GF-D8 (cell line): ENCODE measurements at places on chromosomes 6 and 20.
A peak's percentile ranks its signal among the peaks of the same experiment; 100 is the strongest.

GRCh38 chr6:161198783-161199460 lies 74.9 kb downstream of the AGPAT4 start:
- no peak for DNase-seq

DNA sequence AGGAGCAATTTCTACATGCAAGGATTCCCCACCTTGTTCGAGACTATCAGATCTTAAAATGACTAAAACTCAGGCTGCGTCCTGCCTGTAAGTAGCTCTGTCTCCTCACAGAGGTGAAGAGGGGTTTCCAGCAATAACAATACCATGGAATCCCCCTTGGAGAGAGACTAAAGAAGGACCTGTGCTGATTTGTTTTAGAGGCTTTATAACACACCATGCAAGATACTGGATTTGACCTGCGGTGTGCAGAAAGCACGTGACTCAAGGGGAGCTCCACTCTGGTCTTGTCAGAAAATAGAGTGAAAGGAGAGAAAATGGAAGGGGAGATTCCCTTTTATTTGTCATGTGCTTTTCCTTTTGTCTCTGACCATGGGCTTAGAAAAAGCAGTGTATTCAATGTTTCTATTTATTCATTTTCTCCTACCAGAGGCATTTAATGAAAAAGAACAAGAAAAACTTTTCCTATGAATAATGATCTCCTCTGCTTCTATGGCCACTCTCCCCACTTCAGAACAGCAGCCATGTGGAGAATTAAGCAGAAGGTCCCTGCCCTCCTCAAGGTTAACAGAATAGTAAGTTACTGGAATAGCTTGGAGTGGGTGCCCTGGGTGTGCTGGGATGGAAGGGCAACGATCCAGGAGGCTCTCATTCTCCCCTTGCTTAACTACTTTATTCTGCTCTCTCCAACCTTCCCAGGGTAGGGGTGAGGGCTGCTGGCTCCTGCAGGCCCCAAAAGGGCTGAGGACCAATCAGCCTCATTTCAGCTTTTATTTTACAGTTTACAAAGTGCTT lies 19.2 kb upstream of the MRPS10 start:
- DNase-seq = no peak

DNA sequence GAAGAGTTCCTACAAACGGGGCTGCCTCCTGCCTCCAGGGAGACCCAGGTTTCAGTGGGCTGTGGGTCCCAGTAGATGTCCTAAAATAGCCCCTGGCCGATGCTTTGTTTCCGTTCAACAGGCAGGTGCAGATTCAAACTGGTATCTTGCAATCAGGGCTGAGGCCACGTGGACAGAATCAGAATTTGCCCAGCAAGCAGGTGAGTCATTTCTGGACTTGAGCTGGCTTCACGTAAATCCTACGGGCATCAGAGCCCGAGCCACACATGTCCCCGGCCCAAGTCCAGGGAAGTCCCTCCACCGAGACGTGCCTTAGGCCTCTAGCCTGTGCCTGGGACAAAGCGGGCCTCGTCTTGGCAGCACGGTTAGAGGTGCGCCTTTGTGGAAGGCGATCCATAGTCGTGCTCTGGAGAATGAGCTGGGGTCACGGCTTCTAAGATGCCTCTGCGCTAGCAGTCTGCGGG lies 101.6 kb upstream of the FRMD1 start:
- no peak for DNase-seq

GRCh38 chr6:106685833-106686232 lies 56.5 kb downstream of the QRSL1 start:
- no peak for DNase-seq

DNA sequence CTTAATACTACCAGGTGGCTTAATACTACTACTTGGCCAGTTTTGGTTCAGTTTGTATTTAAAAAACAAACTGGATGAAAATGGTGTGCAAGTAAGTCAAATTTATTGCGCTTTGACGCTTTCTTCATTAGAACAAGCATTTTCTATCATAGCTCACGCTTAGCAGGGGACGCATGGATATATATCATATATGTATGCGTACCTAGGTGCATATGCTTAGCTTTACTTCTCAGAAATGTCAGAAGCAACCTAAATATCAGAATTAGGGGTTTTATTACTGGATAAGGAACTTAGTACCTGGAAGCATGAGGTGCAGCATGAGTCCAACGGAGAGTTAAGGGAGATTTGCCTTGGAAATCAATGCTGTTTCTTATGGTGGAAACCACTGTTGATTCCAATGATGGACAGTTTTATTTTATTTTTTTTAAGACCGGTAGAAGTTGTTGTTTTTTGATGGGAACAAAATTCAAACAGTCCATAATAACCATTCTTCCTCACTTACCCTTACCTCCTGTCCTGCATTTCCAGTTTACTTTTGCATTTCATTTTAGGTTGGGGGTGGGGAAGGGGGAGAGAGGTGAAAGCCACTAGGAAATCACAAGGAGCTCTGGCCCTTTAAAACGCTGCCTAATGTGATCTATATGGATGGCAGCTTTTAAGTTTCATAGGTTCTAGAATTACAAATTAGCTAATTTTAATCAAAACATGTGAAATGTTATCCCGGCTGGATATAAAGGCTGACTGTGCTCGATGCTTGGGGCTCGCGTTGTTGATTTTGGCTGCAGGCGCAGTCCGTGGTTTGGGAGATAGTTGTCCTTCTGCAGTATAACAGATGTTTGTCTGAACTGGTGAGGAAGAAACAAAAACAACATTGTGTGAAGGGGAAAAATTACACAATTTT lies 2.1 kb downstream of the SOBP start:
- DNase-seq = no peak

DNA sequence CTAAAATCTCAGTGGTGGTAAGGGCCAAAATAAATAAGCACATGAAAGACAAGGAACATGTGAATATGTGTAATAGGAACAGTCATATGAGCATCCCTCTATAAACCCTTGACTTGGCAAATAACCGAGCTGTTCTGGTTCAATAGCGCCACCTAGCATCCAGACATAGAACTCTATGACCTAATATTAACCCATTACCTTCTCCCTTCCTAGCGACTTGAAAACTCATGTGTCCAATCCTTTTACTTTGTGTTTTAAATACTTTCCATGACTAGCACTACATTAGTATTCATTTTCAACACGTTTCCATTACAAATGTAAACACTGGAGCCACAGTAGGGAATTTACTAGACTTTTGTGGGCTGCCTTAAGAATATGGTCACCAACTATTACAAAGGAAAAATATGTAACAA lies 279.7 kb downstream of the UST start:
- DNase-seq = no peak

DNA sequence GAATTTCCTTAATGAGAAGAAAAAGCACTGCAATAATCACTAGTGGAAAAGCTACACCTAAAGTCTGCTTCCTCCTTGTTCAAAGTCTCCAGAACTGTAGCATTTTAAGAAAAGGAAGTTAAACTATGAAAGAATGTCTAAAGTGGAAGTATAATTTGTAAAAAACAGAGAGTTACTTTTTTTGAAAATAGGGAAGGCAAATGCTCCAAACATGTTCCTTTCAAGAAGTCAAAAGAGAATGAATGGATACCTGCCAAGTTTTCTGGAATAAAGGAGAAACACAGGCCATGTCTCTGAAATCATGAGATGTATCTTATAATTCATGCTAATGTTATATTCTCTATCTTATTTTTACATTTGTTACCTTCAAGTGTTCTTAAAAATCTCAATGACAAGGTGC lies 60.7 kb upstream of the ADGRG6 start:
- DNase-seq = no peak

- no peak for DNase-seq
Observed at GRCh38 chr20:24766826-24767622, 182.0 kb upstream of the CST7 start.

DNA sequence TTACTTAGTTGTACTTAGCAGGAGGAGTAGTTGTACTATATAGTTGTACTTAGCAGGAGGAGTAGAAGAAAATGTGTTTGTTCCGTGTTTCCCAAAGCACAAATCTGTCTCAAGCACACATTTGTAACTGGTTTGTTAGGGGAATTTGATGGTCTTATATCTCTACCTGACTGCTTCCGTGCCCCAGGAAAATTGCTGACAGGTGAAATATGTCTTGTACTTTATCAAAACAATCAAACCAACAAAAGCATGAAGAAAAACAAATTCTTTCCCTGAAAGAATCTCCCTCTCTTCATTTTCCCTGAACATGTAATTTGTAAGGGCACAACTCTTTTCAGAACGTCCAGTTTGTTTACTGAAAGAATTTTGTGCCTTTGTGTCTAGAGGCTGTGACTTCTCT lies 106.6 kb upstream of the RGS17 start:
- no peak for DNase-seq

GRCh38 chr20:40717343-40717865 lies 28.4 kb upstream of the MAFB start:
- DNase-seq = no peak

GRCh38 chr6:2802521-2803060 lies 37.4 kb downstream of the WRNIP1 start:
- no peak for DNase-seq

DNA sequence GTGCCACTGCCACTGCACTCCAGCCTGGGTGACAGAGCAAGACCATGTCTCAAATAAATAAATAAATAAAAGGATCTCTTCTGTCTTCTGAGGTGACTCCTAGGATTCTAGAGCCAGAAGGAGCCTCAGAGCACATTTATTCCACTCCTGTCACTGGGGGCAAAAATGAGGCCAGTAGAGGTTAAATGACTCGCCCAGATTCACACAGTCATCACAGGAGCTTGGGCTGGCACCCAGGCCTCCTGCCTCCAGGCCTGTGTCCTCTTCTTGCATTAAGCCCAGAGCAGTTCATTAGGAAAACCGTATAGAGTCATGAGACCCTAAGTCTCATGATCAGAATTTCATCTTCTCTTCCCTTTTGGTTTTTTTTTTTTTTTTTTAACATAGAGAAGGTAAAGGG lies 243.3 kb downstream of the NRN1 start:
- no peak for DNase-seq

- DNase-seq = no peak
Observed at GRCh38 chr6:83514866-83515466, 2.6 kb downstream of the PRSS35 start.

DNA sequence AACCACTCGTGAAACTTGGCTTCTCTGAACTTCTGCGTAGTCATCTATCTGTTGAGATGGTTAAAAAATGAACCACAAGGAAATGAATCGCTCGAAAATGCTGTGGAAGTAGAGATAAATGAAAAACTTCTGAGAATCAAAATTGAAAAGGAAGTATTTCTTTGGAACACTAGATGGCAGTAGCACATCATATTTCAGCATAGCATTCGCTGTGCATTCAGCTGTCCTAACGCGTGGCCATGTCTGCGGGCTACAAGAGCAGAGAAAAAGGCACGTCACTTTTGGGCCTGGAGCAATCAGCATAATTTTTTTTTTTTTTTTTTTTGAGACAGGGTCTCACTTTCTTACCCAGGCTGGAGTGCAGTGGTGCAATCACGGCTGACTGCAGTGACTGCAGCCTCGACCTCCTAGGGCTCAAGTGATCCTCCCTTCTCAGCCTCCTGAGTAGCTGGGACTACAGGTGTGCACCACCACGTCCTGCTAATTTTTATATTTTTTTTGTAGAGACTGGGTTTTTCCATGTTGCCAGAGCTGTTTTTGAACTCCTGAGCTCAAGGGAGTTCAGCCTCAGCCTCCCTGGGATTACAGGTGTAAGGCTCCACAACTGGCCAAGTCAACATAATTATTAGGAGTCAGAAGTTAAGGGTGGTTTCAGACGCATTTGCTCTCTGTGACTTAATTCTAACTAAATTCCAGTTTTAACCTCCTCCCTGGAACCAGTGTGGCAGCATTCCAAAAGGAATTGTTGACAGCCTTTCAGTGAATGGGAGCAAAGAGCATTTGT lies 8.8 kb upstream of the PERP start:
- peak; percentile 19 for DNase-seq

- no peak for DNase-seq
Observed at GRCh38 chr6:45663251-45664221, 285.8 kb upstream of the SUPT3H start.

DNA sequence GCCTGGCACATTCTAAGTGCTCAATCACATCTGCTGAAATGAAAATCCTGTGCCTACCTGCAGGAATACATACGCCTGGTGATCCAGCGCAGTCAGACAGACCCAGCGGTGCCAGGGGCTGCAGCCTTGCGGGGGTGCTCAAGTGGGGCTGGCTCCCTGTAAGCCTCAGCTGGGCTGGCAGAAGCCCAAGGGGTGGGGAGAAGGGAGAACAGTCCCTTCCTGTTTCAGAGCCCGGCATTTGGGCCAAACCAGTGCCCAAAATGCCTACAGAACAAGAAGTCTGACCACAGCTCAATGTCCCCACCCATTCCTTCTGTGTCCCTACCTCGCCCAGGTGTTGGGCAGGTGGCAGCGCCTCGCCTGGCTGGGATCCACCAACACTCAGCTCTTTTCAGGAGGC lies 22.6 kb downstream of the KCNK15 start:
- no peak for DNase-seq

DNA sequence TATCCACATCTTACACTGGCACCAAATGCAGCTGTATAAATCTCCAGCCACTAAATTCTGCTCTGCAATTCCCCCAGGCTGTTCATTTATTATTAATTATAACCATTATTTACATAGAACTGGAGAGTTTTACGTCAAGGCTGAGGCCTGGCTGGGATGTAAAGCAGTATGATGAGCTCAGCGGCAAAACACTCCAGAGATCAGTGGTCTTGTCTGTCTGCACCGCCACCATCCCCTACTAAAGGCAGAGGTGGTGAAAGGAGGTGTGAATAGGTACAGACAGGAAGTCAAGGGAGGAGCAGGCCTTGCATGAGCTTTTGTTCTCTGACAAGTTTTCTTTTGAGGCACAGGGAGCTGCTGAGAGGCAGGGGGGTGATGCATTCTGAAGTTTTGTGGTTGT lies 159.9 kb upstream of the PCSK2 start:
- no peak for DNase-seq

DNA sequence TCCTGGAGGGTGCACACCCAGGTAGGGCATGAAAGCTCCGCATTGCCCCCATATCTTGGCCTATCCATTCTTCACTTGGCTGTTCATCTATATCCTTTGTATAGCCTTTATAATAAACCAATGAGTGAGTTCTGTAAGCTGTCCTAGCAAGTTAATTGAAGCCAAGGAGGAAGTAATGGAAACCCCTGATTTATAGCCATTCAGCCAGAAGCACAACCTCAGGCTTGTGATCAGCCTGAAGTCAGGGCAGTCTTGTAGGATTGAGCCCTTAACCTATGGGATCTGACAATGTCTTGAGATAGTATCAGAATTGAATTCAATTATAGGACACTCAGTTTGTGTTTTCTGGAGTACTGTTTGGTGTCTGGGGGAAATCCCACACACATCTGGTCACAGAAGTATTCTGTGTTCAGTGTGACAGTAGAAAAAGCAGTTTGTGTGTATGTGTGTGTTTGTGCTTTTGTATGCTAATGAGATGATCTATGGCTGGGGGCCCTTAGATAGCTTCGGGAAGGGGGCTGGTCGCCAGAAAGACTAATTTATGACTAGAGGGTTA lies 5.7 kb downstream of the NT5E start:
- no peak for DNase-seq

GRCh38 chr6:147603392-147604081 lies 95.0 kb downstream of the SAMD5 start:
- no peak for DNase-seq

DNA sequence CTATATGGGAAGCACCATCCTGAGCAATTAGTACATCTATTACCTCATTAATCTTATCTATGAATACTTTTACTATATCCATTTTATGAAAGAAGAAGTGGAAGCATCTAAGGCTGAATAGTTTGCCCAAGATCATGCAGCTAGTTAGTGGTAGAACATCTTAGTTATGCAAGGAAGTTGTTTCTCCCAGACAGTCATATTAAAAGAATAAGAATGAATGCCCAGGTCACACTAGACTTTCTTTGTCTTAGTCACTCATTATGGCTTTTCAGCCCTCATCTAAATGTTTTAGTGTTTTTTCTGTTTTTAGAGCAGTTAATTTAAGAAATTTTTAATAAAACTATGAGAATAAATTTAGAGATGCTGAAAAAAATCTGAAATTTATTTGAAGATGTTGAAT lies 517.5 kb downstream of the CDKAL1 start:
- DNase-seq = no peak
